Activated CD4-positive, alpha-beta T cell treated with anti-CD3 and anti-CD28 coated beads for 36 hours (primary cell): ENCODE measurements at places on chromosomes 7 and 10.
A peak's percentile ranks its signal among the peaks of the same experiment; 100 is the strongest.

GRCh38 chr7:47375121-47375938 is 206.6 kb downstream of the TNS3 start:
- DNase-seq = no peak

DNA sequence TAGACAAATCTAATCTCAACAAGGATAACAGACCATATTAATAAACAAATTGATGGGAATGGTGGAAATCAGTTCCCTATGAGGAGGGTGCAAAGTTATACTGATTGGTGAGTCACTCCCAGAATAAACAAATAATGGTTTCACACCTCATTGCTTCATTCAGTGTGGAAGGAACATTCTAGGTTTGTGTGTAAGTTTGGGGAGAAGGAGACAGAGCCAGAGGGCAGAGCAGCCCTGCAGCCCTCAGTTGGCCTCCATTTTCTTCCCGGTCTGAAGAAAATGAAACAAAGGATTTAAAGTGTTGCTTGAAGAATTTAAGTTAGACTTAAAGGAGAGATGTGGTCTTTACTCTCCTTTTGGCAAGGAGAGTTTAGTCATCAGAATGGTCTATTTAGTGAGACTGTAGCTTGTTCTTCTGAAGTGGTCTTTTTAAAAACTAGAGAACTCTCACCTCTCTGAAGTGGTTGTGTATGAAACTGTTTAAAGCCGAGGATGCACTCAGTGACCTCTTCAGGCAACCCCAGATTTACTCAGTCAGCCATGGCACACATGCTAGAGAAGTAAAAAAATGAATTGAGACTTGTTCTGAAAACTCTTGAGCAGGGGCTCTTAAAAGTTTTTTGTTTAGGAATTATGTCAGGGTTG is 27.2 kb downstream of the IKZF1 start:
- DNase-seq = peak; percentile 69

- no peak for DNase-seq
These were observed 104.1 kb downstream of the MYOF start for GRCh38 chr10:93378039-93378438.

GRCh38 chr10:59709395-59710125 is at the start of gene SLC16A9:
TSS of gene SLC16A9 (minus strand) at chr10:59709850. CDS start at chr10:59684291, 25,559 bp downstream.
- peak; percentile 83 for DNase-seq

DNA sequence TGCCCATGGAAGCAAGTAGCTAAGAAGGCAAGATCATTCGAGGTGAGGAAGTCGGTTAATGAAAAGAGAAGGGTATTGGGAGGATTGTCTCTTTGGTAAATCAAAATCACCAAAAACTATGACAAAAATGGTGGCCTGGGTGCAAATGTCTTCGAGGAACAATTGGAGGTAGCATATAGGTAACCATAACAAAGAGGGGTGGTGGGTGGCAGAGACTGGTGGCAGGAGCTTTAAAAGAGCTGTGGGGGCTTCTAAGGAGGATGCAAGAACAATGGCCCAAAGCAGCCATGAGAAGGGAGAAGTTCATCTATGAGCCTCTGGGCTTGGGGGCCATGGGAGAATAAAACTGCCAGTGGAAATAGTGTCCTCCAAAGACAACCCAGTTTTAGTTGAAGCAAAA is 172.2 kb upstream of the PDE1C start:
- DNase-seq = no peak

DNA sequence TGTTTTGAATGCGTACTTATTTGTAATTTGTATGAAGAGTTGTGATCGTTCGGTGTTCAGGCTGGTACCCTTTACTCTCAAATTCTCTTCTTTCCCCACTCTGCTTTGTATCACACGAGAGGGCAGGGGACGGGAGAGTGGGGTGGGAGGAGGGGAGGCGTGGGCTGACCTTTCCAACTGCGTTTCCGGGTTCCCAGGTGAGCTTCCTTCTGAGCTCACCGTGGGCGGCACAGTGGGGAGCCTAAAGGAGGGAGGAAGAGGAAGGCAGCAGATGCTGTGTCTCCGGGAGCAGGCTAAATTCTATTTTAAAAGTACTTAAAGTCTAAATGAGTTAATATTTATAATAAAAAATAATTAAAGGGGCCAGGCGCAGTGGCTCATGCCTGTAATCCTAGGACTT is 7.4 kb upstream of the XRCC2 start:
- DNase-seq = no peak

- DNase-seq = no peak
These were observed 164.5 kb upstream of the NPVF start for GRCh38 chr7:25392588-25393338.

GRCh38 chr7:73577627-73578341 is 595 bp downstream of the TBL2 start:
- no peak for DNase-seq

- DNase-seq = no peak
These were observed 152.5 kb downstream of the SEMA3A start for GRCh38 chr7:84042110-84042539.
